ENCODE measurements at places on chromosomes 1 and 21. TPM values are rescaled to one million over a fixed set of nuclear protein-coding genes. Genes with fewer than 3 reads are reported as not detected.

DNA sequence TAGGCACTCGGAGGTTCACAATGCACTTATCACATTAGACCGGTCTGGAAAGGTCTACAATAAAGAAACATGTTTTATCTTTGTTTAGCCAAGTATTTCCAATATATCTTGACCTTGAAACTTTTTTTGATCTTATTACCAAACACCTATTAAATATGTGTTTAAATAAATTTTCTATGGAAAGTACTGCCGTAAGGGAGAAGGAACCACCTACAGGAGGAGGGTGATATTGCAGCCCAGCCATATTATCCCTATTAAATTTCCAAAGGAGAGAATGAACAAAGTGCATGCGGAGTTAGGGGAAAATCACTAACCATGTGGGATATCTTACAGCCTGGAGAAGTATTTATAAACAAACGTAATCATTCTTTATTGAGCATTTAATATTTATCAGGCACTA, 14.5 kb downstream of the BRINP2 start:
- no peak for DNase-seq

GRCh38 chr1:154304664-154305337, 16.1 kb upstream of the AQP10 start:
- DNase-seq = no peak

The TFF3 gene
- 5.5 TPM for total RNA-seq

DNA sequence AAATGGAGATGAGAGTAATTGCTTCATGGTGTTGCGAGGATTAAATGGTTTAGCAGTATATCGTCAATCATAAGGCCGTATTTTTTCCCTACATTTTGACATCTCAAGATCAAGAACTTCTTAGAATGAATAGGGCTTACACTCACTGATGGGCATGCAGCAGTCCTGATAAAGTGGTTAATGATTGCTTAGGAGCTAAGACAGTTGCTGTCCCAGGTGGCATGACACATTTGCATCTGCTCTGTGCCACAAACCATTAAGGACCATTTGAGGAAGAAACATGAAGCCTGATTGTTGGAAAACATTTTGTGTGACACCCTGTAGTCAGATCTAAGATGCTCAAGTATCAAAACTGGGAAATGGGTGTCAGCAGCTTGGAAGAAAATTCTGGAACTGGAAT, 81.0 kb upstream of the SGIP1 start:
- DNase-seq = no peak

The USH2A gene
- total RNA-seq = not detected

DNA sequence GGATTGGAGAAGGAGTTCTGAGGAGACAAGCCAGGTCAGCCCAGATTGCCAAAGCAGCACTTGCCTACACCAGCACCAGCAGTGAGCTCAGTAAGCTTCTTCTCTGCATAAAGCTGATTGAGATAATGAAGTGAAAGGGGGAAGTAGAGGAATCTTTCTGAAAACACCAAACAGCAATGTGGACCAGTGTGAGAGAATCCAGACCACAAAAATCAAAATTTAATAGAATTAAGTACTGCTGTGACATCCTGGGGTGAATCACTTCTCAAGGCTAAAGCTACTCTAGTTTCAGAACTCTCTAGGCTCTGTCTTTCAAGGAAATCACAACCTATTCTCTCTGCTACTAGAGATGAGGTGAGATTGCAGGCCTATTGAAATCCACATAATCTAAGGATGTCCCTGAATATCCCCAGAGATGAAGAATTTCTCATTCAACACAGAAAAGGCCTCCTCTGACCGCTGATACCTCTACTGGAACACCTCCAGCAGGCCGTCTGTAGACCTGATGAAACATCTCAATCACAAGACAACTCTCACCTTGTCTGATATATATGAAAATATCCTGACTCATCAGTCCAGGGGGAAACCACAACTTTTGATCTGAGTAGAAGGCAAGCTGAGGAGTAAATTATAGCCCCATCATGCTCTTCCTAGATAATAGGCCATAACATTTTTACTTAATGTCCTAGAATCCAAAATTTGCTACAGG, at the start of gene FCRL4:
Gene FCRL4, minus strand, starts transcription at position 127 of the 709 bp plus-strand sequence. CDS start 141 bp downstream, outside the sequence.
- DNase-seq = no peak

- no peak for DNase-seq
Measured at GRCh38 chr1:89602871-89603404, 30.0 kb upstream of the LRRC8C start.
